ENCODE measurements at places on chromosomes 2 and 18.

DNA sequence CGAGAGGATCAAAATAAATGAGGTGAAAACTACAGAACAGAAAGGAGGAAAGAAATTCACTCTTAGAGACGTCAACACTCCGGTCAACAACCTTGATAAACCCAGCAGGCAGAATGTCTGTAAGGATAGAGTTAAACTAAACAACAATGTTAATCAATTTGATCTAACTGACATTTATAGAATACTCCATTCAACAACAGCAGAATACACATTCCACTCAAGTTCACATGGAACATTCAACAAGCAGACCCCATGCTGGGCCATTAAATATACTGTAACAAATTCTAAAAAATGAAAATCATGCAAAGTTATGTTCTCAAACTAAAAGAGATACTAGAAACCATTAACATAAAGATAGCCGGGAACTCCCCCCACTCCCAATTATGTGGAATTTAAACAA, 41.8 kb downstream of the FAM210A start:
- no peak for DNase-seq

- no peak for DNase-seq
These were observed 24.1 kb downstream of the CD302 start for GRCh38 chr2:159773886-159774285.

- no peak for DNase-seq
These were observed 55.6 kb upstream of the ACMSD start for GRCh38 chr2:134782792-134783191.

DNA sequence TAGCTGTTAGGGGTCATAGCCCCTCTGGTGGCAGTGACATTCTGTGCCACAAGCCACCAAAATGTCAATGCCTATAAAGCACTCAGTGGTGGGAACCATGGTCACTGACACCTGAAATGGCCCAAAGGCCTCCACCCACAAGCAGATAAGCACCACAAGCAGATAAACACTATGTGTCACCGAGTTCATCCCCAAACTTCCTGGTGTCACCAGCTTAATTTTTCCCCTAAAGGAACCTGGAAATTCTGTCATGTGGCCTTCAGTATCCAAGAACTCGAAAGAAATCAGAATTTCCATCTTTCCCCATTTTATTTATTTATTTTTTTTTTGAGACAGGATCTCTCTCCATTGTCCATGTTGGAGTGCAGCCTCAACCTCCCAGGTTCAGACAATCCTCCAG, 3.6 kb upstream of the TPRKB start:
- DNase-seq: no peak

- no peak for DNase-seq
These were observed 40.1 kb upstream of the CAPN13 start for GRCh38 chr2:30847329-30847728.

GRCh38 chr2:26767894-26768487, 3.9 kb downstream of the SLC35F6 start:
- DNase-seq: no peak

- no peak for DNase-seq
These were observed 246.9 kb downstream of the MTX2 start for GRCh38 chr2:176516051-176516602.

DNA sequence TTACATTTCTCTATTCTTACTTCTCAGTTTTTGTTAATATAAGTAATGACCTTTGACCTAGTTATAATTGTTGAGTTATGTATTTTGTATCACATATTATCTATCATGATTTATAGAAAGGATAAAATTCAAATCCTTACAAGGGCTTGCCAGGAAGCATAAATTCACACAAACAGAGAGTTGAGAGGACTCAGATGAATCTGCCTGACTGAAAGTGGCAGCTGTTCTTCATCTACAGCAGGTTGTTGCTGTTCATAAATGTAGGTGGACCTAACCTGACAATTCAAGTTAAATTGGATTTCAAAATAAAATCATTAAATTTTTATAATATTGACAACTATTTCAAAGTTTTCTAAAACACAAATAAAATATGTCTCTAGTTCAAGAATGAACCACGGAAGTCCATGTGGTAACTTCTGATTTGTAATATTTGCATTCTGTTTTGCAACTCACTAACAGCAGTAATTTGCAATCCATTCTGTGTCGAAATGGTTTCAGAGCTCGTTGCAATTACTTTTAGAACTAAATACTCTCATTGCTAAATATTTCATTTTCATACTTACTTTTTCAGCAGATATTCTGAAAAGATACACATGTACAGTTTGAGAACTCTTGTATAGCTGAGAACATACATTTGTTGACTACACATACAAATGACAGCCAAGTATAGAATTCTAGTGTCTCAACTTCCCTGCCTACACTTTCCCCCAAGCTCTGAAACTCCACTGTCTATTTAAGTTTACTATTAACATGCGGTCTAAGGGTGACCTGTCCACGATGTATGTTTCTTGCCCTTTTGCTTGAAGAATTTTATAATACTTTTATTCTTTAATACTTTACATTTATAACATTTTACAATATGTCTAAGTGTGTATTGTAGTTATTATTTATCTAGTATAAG, 25.7 kb downstream of the SCN7A start:
- no peak for DNase-seq

Data from putamen (tissue), 1 donor.